ENCODE measurements at places on chromosomes 16 and 17.

DNA sequence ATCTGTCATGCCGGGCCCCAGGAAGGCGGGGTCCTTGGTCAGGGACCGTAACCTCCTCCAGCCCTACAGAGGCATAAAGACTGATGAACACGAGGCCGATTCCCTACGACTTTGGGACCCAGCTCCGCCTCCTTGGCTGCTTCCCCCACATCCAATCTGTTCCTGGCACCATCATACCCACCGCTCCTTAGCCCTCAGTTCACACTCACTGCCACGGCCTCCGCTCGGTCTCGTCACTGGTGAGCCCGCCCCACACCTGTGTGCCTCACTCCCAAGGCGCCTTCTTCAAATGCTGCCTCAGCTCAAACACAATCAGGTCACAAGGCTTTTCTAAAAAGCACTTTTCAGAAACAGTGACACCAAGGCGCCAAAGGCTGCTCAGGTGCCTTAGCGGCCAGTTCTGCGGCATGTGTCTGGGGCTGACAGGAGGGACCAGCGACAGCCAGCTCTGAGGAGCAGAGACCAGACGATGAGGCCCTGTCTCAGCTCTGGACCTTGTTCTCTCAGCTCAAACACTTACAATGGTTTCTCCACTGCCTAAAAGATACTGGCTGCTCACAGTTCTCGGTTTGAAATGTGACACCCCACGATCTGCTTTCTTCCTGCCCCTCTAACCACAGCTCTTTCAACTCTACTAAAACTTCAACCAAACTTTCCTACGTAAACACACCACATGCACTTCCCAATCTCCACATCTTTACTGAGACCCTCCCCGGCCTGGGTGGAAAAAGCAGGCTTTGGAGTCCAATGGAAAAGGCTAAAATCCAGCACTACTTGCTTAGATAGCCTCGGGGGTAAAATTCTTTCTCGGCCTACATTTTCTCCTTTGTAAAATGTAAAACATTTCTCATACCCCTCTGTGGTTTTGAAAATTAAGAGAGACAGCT lies 33.2 kb downstream of the CYB5D2 start:
- peak; percentile 34 for DNase-seq

DNA sequence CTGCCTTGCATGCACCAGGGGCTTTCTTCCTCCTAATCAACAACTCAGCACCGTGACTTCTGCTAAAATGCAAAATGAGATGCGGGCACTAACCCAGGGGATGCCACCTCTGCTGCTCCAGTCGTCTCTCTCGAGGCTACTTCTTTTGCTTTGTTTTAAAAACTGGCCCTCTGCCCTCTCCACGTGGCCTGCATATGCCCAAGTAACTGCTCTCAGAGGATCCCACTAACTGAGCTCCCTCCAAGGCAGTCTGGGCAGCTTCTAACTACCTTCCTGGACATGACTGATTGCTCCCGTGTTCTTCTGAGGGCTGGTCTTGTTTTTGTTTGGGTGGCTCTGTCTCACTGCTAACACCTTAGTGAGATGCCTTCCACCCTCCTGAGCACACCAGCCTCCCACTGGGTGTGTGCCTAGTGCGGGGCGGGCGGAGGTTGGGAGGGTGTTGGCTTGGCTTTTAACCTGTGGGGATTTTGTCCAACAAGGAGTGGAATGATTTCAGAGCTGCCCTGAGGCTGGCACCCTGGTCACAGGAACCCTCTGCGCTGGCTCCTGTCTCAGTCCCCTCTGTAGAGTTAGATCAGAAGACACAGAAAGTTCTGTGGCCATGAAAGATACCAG lies 8.9 kb upstream of the LGALS9 start:
- no peak for DNase-seq

DNA sequence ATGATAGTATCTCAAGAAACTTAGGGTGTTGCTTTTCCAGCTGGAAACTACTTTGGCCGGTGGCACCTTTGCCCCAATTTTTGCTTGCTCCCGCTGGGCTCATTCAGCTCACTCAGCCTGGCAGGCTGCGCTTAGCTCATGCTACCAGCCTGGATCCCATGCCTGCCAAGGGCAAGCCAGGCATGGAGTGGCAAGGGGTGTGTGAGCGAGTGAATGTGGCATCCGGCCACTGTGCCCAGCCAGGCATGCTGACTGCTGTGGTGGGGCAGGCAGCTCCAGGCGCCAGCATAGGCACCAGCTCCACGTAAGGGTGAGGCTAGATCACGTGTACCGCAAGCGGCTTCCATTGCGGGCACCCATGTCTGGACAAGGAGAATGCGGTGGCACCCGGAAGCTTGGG lies 9.4 kb downstream of the B3GNT9 start:
- no peak for DNase-seq

DNA sequence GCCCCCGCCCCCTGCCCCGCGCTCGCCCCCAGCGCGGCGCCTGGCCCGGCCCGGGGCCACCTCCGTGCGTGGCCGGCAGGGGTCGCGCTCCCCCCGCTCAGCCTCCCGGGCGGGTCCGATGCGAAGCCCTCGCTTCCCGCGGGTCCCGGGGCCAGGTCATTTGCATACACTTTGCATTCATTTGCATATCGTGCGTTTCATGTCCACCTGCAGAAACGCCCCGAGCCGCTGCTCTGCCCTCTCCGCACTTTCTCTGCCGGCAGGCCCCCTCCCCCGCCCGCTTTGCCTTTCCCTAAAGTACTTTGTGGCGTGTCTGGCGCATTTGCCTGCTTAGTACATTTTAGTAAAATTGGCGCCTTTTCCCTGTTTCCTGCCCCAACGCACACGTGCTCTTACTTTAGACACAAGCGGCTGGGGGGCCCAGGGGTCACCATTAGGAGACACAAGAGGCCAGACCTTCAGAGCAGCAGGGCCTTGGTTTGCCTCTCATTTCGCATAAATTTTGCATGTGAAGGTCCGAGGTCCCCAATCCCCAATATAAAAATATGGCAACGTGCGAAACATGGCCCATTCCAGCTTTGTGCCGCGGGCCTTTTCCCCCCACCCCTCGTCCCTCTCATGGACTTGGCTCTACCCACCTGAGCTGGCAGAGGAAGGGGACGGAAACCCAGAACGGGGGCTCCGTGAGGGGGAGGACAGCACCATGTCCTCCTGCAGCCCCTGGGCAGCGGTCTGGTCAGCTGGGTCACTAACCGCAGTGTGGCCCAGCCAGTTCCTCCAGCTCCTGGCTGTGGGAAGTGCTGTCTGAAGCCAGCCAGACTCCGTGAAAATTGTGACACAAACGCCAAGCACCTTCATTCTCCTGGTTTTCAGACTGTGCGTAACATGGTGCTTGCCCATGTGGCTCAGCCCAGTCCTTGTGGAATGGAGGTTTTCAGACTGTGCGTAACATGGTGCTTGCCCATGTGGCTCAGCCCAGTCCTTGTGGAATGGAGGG lies 34.8 kb downstream of the CBFA2T3 start:
- DNase-seq = no peak

DNA sequence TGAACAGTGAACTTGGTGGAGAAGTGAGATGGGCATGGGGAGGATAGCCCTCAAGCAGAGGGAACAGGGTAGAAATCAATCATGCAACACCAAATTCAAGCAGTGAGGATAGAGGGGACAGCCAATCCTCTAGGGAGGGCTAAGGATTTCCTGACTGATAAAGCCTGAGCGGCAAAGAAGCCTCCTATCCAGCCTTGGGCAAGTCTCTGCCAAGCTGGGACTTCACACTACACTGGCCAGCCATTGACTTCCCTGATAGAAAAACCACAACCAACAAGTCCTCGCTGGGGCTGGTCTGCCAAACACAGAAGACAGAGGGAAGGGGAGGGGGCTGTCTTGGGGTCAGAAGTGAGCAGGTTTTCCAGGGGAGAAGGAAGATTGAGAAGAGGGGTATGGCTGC lies 2.5 kb upstream of the FBXL19 start:
- no peak for DNase-seq

- DNase-seq = peak; percentile 98
These were observed 8.1 kb upstream of the KIFC3 start for GRCh38 chr16:57810197-57811031.

DNA sequence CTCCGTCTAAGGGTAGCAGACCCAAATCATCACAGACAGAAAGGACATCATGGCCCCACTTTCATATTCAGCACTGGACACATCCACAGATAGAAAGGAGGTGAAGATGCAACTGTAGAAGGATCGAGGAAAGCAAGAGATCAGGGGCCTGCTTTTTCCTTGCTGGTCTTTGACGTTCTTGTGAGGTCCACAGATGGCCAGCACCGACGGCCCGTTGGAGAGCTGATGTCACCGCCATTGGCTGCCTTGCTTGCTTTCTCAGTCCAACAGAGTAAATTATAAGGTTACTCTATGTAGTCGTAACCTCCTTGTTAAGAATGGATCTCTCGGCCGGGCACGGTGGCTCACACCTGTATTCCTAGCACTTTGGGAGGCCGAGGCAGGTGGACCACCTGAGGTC lies 5.1 kb upstream of the RBFOX3 start:
- no peak for DNase-seq

DNA sequence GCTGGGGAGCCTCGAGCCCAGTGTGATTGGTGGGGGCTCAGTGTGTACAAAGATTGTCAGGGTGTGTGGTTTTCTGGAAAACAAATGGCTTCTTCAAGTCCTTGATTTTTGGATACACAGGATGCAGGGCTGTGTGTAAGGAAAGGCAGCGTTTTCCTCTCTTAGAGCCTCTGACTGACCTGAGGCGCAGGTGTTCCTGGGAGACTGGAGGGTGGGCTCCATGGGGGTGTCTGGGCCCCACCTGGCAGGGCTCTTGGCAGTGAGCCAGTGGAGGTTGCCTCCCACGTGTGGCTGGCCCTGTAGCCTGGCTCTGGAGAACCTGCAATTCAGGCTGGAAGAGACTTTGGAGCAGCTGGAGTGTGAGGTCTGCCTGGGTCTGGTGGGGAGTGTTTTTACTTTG lies 5.0 kb downstream of the FOXK2 start:
- no peak for DNase-seq

Data from M059J (cell line).